Activated gamma-delta T cell (primary cell): ENCODE measurements at places on chromosomes 3 and 15.

- DNase-seq, result no peak
Measured at GRCh38 chr3:126136428-126137220, 43.8 kb downstream of the ALDH1L1 start.

DNA sequence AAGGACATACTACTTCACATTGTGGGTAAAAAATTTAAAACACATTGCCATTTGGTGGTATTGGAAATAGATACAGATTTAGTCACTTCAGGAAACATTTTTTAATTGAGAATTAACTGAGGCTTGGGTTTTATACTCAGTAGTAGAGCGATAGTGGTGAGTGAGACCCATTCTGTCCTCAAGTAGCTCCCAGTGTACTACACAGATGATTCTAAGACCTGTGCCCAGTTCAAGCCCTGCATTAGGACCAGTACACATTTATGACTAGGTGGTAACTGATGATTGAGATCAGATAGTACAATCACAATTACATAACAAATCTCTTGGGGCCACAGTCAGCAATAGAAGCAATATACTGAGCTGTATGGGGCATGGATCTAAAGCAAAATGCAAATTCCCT, 67.4 kb downstream of the GADL1 start:
- DNase-seq, result no peak

DNA sequence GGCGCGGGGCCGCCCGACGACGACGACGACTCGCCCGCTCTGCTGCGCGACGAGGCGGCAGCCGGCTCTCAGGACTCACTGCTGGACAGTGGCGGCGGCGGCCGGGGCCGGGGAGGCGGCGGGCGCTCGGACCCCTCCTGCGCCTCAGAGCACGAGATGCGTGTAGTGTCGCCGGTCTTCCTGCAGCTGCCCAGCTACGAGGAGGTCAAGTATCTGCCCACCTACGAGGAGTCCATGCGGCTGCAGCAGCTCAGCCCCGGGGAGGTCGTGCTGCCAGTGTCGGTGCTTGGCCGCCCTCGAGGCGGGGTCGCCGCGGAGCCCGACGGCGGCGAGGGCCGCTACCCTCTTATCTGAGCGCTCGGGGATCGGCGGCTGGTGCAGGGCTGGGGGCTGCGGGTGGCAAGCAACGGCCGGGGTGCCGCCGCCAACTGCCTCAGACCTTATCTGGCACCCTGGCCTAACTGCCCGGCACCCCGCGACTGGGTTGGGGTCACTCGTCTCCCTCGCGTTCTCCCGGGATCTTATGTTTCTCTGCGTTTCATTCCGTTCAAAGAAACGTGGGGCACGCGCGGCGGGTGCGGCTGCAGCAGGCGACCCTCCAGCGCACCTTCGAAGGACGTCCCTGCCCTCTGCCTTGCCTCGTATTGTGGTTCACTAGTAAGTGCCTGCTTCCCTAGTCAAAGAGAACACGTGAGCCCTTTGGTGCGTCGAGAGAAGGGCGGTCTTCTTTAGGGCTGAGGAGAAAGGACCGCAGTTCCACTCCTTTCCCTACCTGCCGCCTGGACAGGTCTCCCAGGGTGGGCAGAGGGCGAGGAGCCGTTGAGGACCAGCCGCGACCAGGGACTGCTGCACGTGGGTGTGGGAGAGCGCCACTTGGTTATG, 1.0 kb downstream of the C3orf80 start:
- peak; percentile 12 for DNase-seq

DNA sequence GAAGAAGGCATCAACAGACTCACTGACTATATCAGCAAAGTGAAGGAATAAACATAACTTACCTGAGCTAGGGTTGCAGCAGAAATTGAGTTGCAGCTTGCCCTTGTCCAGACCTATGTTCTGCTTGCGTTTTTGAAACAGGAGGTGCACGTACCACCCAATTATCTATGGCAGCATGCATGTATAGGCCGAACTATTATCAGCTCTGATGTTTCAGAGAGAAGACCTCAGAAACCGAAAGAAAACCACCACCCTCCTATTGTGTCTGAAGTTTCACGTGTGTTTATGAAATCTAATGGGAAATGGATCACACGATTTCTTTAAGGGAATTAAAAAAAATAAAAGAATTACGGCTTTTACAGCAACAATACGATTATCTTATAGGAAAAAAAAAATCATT, 17.8 kb downstream of the LMOD3 start:
- DNase-seq, result no peak

DNA sequence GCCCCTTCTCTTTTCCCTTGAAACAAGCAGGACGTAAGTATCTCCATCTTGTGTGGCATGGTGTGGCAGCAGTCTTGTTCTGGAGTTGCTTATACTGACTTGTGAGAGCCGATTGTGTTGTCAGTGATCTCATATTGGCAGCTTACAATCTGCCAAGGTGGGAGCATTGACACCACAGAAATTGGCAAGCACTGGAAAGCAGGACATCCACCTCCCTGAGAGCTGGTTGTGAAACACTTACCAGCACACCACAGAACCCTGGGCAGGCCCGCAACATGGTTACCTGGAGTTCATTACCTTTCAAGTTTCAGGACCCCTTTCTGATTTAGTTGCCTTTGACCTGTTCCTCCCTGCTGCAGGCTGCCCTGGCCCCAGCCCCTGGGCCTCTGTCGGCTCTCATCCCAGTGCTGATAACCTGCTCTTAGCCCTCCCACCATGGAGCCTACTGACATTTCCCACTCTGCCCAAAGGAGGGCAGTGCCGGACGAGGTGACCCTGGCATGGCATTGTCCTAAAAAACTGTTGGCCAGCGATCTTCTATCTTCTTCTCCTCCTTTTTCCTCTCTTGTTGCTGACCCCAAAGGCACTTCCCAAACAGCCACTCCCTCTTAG, 10.6 kb upstream of the ATP2B2 start:
- DNase-seq, result no peak

DNA sequence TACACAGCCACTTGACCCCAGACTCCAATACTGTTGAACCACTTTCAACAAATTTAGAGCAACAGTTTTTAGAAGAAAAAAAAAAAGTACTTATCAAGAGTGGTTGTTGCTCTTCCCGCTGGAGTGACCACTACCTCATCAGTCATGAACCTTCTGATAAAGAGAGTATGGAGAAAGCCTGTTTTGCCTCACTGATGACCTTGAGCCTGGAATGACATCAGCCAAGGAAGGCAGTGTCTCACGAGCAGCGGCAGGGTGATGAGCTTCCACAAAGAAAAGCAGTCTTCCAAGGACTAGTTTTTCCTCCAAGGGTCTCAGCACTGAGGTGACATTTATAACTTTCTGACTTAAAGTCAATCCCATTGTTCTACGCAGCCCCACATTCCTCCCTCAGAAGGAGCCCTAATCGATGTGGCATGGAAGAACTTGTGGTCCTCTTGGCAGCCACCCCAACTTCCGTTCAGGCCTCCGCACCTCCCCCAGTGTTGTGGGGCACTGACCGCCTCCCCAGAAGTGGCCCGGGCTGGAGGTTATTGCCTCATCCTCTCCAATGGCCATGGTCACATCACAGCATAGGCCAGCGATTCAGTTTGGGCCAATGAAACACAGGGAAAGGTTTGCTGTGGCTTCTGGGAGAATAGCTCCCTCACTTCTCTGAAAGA, 1.8 kb upstream of the CYP11A1 start:
- DNase-seq, result no peak

GRCh38 chr3:34146596-34146995, 348.2 kb downstream of the PDCD6IP start:
- no peak for DNase-seq

GRCh38 chr3:45639044-45639392, 44.5 kb downstream of the LIMD1 start:
- no peak for DNase-seq

- DNase-seq, result no peak
Measured at GRCh38 chr3:128071771-128072453, 19.7 kb downstream of the SEC61A1 start.

GRCh38 chr3:52895418-52895817, 1.9 kb downstream of the STIMATE start:
- DNase-seq, result no peak

- DNase-seq, result no peak
Measured at GRCh38 chr3:94167796-94168195, 104.9 kb downstream of the NSUN3 start.

GRCh38 chr15:38652183-38652794, 87.7 kb upstream of the RASGRP1 start:
- no peak for DNase-seq

- no peak for DNase-seq
Measured at GRCh38 chr3:58502872-58503271, 11.0 kb downstream of the KCTD6 start.

DNA sequence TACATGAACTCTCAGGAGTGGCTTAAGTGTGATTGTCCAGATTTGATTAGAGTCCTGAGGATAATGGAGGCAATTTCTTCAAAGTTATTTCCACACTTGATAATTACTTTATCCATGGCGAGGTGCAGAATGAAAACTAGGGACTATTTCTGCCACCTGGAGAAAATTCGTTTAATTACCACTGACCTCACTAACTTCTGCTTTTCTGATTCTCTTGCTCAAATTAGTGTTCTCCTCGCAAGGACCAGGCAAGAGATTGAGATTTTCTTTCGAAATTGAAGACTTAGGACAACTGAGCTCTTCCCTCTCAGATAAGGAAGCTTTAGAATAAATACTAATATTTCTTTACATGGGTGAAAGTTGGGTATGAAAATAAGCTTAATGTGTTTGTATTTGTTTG, 135.2 kb downstream of the RYR3 start:
- DNase-seq, result no peak

- no peak for DNase-seq
Measured at GRCh38 chr3:82676356-82677026, 915.0 kb upstream of the GBE1 start.

GRCh38 chr15:48437178-48437577, 105.9 kb downstream of the DUT start:
- no peak for DNase-seq

DNA sequence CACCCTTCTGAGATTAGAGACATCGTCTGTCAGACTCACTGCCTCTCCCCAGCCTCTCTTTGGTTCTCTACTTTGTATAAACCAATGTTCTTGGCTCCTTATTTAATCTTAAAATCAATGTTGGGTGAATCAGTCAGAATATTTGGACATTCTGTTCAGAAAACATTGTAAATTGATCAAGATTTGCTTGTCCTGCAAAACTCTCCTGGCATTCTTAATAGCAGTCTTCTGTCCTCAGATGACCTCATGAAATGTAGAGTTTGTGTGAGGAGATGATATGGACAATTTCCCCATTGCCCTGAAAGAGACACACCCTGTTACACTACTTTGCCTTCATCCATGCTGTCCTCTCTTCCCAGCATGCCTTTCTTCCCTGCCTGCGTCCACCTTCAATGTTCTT, 33.6 kb downstream of the CD200R1L start:
- no peak for DNase-seq

DNA sequence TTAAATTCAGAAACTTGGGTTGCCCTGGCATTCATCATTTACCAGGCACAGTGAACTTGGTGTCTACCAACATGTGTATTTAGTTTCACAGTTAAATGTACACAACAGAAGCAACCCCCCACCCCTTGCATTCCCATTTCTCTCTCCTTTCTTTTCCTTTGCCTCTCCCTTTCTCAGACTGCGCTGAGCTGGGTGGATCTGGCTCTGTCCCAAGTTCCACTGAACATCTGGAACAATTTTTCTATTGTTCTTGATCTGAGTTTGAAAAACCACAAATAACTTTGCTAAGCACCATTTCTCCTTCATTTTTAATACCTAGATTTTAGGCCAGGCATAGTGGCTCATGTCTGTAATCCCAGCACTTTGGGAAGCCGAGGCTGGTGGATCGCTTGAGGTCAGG, 242.2 kb downstream of the ABHD5 start:
- no peak for DNase-seq

GRCh38 chr3:182979674-182980191, 605 bp downstream of the DCUN1D1 start:
- no peak for DNase-seq

DNA sequence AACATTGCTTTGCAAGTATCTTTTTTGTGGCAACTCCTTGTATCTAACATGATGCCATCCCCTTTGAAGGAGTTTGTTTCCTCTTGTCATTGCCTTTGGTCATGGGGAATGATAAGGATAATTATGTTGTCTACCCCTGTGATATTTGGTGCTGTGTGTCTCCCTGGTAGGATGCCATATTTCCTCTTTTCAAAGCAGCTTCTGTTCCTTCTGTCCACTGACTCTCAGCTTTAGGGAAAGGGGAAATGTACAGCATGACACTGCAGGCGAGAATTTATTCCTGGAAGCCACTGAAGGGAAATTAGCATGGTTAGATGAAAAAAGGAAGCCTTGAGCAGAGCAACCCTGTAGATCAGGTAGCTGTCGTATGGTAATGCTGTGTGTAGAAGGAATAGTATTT, 576.7 kb downstream of the CADM2 start:
- DNase-seq, result no peak

DNA sequence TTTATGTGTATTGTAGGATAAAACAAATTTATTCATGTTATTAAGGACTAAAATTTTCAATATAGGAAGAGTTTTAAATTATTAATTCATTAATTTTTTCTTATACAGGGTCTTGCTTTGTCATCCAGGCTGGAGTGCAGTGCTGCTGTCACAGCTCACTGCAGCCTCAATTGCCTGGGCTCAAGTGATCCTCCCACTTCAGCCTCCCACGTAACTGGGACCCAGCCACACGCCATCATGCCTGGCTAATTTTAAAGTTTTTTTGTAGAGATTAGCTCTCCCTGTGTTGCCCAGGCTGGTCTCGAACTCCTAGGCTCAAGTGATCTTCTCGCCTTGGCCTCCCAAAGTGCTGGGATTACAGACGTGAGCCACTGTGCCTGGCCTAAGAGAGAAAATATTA, 14.7 kb downstream of the CCNB2 start:
- no peak for DNase-seq

DNA sequence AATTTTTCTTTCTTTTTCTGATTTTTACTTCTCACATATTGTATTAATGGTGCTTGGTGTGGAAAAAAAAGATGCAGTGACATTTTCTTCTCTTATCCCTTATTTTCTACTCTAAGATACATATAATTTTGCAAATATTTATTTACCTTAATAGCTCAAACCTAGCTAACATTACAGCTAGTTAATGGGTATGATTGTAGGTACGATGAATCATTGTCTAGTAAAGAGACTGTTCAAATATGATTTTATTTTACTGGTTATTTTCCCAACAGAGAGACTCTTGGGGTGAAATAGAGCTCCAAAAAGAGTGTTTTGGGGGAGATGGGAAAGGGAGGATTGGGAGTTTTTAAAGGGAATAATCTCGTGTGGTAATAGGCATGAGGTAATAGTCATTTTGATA, 206.0 kb downstream of the RBMS3 start:
- DNase-seq, result no peak

- DNase-seq, result no peak
Measured at GRCh38 chr3:119697394-119697793, 5.4 kb upstream of the CFAP91 start.

GRCh38 chr15:66891776-66892175, 173.6 kb upstream of the SMAD3 start:
- no peak for DNase-seq

GRCh38 chr15:66167854-66168253, 85.7 kb downstream of the MEGF11 start:
- no peak for DNase-seq

GRCh38 chr3:116757315-116757714, 47.7 kb downstream of the TUSC7 start:
- no peak for DNase-seq

GRCh38 chr3:42438758-42439157, 28.3 kb upstream of the LYZL4 start:
- DNase-seq, result no peak
